ENCODE measurements at places on chromosomes 13 and 19.

- DNase-seq, result no peak
Measured at GRCh38 chr13:25180775-25181537, 8.9 kb upstream of the AMER2 start.

DNA sequence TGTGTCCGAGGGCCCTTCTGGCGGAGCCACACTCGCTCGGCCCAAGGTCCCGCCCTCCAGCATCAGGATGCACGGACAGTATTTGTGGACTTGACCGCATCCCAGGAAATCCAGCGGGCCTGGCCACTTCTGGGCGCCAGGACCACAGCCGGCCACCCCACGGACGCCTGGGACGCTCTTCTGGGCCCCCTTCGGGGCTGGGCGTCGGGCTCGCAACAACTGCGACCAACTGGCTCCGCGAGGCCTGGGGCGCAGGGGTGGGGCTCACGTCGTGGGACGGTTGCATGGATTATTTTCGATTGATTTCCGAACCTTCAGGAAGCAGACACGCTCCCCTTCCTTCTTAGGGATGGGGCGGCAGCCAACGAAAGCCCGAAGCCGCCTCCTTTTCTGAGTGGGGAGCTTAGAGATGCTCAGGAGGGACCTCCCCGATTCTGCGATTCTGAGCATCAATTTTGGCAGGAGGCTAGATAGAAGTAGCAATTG lies 521 bp upstream of the NUP58 start:
- no peak for DNase-seq

- no peak for DNase-seq
Measured at GRCh38 chr13:110280231-110280813, 26.6 kb downstream of the COL4A1 start.

DNA sequence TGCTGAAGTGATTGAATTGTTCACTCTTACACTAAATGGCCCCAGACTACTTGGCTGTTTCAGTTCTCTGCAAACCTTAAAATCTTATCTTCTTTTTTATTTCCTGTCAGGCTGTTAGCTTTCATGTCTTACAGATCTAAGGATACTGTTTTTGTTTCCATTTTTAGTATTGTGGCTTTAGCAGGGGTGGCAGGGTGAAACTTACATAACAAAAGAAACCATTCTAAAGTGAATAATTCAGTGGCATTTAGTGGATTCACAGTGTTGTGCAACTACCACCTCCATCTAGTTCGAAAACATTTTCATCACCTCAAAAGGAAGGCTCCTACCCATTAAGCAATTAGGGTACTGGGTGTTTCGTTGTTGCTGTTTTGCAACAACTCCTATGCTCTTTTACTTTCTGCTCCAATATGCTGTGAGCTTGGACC lies 19.8 kb downstream of the TMEM272 start:
- no peak for DNase-seq

DNA sequence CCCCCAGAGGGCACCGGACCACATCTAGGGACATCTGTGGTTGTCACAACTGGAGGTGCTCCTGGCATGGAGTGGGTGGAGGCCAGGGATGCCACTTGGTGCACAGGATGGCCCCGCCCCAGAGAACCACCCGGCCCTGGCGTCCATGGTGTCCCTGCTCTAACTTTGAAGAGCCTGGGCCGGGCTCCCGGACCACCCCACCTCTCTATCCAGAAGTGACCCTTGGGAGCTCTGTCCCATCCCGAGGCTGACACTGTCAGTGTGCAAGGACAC lies 22.9 kb upstream of the MYDGF start:
- no peak for DNase-seq

- DNase-seq, result peak; percentile 75
Measured at GRCh38 chr13:49374585-49375290, 69.1 kb downstream of the CAB39L start.

Measured in astrocyte of the spinal cord (primary cell).